Stimulated activated CD4-positive, alpha-beta T cell treated with anti-CD3 and anti-CD28 coated beads, TNF-alpha, amount 100 ng/mL, for 1 hour (primary cell): ENCODE measurements at places on chromosomes 11 and 22.

DNA sequence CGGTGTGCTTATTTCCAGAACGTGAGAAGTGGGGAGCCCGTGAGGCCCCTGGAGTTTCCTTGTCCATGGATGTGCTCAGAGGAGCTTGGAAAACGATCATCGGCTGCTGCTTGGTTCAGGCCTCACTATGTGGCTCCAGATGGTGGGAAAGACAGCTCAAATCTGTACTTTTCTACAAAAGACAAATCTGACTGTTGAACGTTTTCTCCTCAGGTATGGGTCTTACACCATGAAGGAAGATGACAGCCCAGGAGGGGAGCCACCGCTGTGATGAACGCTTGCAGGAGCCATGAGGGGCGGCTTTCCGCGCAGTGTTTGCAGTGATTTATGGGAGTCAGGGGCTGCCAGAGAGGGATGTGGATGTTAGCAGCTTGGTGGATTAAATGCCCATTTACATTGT, 109.4 kb upstream of the E2F8 start:
- no peak for DNase-seq

DNA sequence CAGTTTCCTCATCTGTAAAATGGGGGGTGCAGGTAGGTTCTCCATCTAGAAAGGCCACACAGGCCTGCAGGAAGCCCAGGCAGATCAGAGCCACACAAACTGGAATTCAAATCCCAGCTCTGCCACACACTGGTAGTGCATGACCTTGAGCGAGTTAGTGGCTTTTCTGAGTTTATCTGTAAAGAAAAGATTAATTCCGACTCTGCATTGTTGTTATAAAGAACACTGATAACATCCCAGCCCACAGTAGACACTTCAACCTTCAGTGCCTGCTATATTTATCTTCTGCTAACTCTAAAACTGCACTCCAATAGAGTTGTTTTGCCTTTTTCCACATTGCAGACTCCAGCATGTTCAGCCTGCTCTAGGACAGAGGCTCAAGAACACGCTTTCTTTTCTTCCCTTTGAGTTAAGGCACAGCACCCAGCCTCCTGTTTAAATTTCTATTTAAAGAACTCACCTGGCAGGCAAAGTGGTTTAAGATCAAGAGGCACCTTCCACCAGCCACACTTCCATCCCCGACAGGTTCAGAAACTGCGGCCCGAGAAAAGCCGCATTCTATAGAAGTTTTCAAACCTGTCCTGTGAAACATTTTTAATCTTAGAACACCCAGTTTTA, 133.9 kb downstream of the PLEKHA7 start:
- DNase-seq, result no peak

GRCh38 chr22:19523240-19524169, 705 bp downstream of the CLDN5 start:
- DNase-seq, result no peak

GRCh38 chr11:116740741-116741140, 32.0 kb downstream of the BUD13 start:
- no peak for DNase-seq

GRCh38 chr11:33682446-33682845, 18.2 kb downstream of the C11orf91 start:
- DNase-seq, result no peak

DNA sequence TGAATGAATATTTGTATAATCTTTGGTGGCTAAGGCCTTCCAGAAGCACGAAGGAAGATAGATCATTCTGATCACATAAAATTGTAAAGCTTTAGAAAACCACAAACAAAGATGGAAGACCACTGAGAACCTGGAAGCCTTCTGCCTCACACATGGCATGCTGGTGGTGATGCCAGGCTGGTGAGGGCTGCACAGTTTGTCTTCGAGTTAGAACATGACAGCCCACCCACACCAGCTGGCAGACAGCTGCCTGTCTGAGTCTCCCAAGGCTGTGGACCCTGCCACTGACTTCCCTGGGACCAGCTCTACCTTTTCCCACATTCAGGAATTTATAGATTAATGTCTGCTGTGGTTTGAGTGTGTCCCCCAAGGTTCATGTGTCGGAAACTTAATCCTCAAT, 48.8 kb upstream of the B3GAT1 start:
- no peak for DNase-seq

GRCh38 chr11:6393989-6394670, 3.9 kb downstream of the SMPD1 start:
- DNase-seq, result no peak

DNA sequence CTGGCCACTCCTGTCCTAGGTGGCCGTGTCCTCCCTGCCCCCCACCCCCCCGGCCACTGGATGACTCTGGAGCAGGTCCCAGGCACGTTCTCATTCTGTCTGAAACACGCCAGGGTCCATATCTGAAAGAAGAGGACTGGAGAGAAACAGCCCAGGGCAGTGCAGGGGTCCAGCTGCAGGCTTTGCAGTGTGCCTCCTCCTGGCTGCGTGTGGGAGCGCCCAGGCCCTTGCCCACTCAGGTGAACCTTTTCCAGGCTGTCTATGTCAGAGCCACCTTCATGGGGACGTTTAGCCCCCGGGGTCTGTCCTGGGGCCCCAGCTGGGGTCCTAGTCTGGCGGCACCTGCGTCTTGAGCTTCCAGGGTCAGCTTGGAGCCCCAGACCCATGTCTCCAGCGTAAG, 15.6 kb downstream of the GRAMD4 start:
- no peak for DNase-seq

DNA sequence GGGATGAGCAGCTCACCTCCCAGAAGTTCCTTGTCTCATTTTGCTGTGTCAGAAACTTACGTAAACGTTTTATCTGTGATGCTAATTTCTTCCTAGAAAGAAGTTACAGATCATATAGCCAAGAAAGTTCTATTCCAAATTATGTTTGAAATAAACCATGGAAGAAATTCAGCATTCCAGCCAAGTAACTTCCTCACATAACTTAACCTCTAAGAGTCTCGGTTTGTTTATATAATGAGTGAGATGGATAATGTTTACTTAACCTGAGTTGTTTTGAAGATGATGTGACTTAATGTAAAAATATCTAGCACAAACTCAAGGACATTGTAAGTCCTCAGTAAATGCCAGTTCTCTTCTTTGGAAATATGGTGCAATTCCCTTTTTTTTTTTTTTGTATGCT, 8.9 kb upstream of the MUC15 start:
- no peak for DNase-seq

DNA sequence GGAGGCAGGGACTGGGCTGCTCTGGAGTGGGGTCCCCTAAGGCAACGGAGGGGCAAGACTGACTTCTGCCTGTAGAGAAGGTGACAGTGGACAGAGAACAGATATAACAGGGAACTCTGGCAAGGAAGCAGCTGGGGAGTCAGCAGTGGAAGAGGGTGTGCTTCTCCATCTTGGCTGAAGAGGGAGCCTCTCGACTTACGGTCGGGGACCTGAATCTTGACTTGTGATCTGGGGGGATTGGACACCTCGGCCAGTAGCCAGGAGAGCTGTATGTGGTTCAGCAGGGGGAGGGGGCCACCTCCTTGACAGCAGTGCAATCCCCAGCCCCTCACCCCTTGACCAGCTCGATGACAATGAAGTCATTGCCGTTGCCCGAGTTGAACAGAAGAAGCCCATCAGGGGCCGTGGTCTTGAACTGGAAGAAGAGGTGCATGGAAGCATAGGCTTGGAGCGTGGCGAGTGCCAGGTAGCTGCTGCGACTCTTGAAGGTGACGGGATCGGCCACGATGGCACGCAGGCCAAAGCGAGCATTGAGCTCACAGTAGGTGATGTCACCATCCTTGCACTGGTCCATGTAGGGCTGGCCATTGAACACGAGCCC, 60.0 kb downstream of the SLC22A12 start:
- no peak for DNase-seq

- no peak for DNase-seq
These were observed 108.4 kb downstream of the ZBTB16 start for GRCh38 chr11:114167771-114168448.

- DNase-seq, result no peak
These were observed 346 bp upstream of the ALG9 start for GRCh38 chr11:111871693-111872161.

DNA sequence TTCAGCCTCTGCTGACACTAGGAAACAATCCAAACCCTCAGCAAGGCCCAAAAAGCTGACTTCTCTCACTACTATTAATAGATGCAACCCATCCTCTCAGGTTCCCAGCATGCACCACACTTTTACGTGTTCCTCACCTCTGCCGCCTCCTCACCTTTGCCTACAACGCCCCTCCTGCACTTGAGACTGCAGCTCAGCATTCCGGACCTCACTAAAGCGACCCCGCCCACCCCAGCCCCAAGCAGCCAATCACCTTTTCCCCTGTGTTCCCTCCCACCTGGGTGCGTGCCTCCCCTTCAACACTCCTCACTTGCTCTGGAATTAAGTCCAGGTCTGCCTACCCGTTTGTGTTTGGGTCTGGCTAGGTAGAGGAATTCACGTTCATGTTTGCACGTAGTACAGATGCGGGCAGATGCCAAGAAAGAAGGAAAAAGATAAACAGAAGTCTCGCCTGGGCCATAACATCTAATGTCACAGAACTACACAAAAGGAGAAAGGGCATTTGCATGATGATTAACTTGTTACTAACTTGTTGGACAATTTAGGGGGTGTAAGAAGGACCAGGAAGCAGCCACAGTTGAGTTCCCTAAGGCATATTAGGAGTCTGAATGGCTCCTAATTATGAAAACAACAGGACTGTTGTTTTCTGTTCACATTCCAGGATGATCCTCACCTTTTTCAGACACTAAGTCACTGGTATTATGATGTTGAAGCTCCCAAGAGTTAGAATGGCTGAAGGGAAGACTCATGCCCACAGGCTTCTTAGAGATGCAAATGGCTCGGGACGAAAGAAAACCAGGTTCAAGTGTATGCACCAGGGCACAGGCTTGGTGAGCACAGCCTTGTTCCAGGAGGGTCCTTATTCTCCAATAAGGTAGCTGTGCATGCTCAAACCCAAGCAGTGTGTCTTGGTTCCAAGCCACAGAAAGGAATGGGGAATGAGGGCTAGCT, 102.2 kb downstream of the MICAL3 start:
- DNase-seq, result no peak

- DNase-seq, result no peak
These were observed 67.1 kb downstream of the PARVB start for GRCh38 chr22:44091021-44091721.
